ENCODE measurements at places on chromosomes 3 and 15. TPM values are rescaled to one million over a fixed set of nuclear protein-coding genes. Genes with fewer than 3 reads are reported as not detected.

The USF3 gene
- 25.2 TPM for total RNA-seq

The VIPR1 gene
- 122 TPM for total RNA-seq

The RGMA gene
- total RNA-seq, result not detected

DNA sequence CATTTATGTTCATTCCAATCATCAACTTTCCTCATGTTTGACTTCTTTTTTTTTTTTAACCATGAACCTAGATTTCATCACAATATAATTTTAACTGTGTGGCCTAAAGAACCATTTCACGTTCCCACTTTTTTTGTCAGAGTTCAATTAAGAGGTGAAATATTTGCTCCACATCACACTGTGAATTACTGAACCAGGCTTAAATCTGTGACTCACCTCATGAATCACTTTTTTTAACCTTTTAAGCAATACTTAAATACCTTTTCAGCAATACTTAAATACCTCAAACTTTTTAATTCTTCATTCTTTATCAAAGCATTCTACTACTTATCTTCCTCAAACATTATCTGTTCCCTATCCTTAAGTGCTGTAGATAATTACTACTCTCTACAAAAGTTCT lies 137.6 kb downstream of the SI start:
- DNase-seq, result no peak

DNA sequence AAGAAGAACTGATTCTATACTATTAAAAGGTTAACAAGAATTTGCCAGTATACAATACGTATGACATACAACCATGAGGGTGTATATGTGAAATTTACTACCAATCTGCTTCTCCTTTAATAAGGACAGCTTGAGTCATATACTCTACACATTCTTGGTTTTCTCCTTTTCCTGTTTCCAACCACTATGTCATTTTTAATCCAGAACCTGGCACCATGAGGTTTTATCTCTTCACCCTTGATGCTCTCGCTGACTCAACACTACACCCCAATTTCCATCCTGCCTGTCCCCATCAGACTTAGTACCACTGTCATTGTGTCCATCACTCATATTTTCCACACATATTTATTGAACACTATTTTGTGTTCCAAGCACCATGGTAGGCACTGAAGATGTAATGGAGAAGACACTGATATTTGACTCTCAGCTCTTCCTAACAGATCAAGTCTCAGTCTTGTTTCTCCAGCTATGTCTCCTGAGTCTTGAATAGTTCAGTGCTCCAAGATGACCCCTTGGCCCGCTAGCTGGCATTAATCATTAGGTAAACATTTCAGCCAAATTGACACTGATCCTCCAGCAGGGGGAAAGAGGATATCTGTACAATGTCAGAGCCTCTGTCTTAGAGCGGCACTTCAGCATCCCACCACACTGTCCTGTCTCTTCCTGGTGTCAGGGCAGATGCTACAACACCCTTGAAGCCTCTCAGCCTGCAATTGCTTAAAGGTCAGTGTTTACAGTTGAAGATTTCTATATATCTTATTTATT lies 11.2 kb upstream of the COL8A1 start:
- DNase-seq, result no peak

DNA sequence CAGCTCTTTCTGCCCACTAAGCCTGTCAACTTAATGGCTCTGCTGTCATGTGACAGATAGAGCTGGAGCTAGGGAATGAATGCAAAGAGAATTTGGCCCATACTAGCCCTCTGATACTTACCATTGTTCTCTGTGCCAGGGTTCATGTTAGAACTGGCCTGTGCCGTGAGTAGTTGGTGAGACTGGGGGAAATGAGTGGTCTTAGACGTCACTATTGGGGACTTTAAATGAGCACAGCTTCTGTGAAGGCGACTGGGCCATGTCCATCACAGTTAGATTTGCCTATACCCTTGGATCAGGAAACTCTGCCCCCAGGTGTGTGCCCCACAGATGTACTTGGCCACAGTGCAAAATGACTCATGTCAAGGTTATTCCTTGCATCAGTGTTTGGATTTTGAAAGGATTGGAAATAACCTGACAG lies 124.9 kb downstream of the PTPRG start:
- no peak for DNase-seq

- DNase-seq, result no peak
Measured at GRCh38 chr3:190586631-190587011, 72.7 kb downstream of the IL1RAP start.

- no peak for DNase-seq
Measured at GRCh38 chr3:123143669-123144411, 57.9 kb upstream of the SEC22A start.

- DNase-seq, result no peak
Measured at GRCh38 chr3:179729086-179729485, 76.2 kb downstream of the USP13 start.

- no peak for DNase-seq
Measured at GRCh38 chr3:99625643-99626416, 12.6 kb upstream of the COL8A1 start.

- no peak for DNase-seq
Measured at GRCh38 chr3:161386991-161387770, 15.9 kb upstream of the SPTSSB start.
